ENCODE measurements at places on chromosomes 13 and 19.

GRCh38 chr13:50917572-50917971 lies 8.0 kb downstream of the RNASEH2B start:
- no peak for DNase-seq

DNA sequence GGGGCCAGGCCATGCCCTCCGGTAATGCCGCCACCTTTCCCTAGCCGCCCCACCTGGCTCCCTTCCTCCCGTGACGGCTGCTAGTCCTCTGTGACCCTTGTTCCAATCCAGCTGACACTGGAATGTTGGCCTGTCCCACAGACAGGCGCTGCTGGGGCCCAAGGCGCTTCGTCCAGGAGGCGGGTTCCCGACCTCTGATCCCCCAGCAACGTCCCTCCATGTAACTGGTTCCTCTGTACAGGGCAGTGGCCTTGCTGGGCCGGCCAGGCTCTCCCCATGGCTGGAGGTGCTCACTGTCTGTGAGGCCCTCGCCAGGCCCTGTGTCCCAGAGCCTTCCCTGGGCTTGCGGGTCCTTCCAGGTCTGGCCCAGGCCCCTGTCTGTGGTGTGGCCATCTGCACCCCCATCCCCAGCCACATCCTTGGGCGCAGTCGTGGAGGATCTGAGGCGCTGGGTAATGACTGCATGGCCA lies 6.8 kb upstream of the GRIN3B start:
- no peak for DNase-seq

DNA sequence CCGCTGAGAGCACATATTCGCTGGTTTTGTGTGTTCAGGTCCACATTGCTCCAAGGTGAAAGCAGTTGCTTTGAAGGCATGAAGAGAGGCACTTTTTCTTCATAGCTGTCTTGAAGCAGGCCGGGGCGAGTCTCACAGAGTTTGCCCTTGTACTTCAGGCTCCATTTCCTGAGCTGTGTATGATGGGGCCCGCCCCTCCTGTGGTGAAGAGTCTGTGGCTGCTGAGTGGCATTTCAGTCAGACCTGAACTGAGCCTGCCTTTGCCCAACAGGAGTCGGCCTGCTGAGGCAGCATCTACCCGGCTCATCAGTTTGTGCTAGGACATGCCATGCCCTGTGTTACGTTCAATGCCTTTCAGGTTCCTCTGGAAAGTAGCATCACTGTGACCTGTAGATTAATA lies 44.4 kb upstream of the C1QTNF9 start:
- DNase-seq, result peak; percentile 61

DNA sequence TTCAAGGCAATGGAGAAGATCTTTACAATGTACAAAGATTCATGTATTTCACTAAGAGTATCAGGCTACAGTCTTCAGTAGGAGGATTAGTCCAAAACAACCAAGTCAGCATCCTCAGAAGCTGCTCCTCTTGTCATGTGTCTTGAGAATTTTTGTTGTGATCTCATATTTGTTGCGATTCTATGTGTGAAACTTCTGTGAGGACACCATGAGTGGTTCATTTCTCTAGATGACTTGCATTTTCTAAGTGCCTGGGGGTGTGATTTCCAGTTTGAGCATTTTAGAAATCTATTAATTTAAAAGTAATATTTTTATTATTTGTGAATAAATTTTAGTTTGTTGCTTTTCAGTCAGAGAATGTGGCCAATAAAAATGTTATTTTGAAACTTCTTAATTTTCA lies 94.5 kb downstream of the RAP2A start:
- no peak for DNase-seq

GRCh38 chr19:18541258-18541991 lies 1.9 kb downstream of the FKBP8 start:
- no peak for DNase-seq
